ENCODE measurements at places on chromosomes 7 and 10.

- DNase-seq, result no peak
Observed at GRCh38 chr7:25842201-25842733, 309.7 kb upstream of the NFE2L3 start.

GRCh38 chr7:108292541-108292940 lies 162.4 kb upstream of the LAMB4 start:
- DNase-seq, result no peak

DNA sequence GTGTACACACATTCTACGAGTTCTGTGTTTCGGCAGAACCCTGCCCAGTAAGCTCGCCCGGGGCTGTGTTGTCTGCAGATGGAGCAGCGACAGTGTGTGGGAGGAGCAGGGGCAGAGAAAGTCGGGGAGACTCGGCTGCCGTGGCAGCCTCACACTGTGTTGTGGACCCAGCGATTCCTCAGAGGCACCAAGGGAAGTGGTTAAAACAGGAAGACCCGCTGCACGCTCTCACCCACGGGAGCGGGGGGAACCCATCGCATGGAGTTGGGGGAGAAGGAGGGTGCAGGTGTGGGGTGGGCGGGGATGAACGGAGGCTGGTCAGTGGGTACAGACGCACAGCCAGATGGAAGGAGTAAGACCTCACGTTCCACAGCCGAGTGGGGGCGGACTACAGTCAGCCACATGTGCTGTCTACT lies 250.2 kb downstream of the ELFN1 start:
- DNase-seq, result no peak

DNA sequence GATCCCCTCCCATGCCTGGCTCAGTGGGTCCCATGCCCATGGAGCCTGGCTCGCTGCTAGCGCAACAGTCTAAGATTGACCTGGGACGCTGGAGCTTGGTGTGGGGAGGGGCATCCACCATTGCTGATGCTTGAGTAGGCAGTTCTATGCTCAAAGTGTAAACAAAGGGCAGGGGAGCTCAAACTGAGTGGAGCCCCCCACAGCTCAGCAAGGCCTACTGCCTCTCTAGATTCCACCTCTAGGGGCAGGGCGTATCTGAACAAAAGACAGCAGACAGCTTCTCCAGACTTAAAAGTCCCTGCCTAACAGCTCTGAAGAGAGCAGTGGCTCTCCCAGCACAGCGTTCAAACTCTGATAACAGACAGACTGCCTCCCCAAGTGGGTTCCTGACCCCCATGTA lies 31.2 kb upstream of the FFAR4 start:
- no peak for DNase-seq

DNA sequence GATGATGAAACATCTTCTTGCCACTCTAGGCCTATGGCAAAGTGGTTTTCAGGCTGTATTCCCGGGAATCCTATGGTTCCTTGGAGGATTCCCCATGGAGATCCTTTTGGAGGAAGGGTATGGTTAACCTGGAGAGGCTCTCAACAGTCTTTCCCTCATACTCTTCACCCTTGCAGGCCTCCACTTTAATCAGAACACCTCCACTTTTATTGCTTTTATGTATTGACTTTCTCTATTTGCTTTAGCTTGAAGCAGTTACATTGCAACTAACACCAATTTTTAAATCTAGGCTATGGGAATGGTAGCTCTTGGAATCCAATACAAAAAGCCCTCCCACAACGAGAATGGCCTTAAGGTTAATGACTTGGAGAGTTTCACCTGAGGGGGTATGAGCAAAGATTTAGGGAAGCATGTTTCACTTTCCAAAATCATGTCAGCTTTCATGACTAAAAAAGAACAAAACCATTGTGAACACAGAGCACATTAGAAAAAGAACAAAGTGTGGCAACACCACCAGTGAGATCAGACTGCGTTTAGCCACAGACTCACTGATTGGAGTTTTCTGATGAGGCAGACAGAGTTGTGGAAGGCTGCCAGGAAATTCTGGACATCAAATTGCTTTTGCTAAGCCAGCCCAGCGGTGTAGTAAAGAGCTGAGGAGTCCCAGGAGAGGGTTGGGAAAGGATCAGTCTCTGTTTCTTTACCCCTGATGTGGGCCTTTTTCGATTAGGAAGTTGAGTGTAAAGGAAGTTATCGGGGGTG lies 130.4 kb upstream of the BMPER start:
- DNase-seq, result peak; percentile 35

- no peak for DNase-seq
Observed at GRCh38 chr10:63553031-63553430, 31.8 kb downstream of the REEP3 start.

- no peak for DNase-seq
Observed at GRCh38 chr10:91605968-91606367, 26.9 kb downstream of the PPP1R3C start.

- DNase-seq, result no peak
Observed at GRCh38 chr10:71889388-71889987, 38.4 kb upstream of the PSAP start.

DNA sequence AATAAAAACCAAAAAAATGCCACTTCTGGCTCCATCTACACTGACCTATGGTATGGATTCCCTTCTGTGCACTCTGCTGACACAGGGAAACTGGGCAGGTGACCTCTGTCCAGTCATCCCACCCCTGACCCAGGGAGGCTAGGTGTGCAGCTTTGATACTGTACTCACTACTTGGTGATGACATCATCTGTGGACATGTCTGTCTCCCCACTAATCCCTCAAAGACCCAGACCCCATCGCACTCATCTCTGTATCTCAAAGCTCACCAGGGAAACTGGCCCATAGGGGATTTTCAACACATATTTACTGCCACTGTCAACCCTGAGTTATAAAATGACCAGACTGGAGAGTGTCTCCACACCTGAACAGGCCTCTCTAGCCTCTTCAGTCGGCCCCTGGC lies 10.6 kb downstream of the SGMS1 start:
- DNase-seq, result no peak

DNA sequence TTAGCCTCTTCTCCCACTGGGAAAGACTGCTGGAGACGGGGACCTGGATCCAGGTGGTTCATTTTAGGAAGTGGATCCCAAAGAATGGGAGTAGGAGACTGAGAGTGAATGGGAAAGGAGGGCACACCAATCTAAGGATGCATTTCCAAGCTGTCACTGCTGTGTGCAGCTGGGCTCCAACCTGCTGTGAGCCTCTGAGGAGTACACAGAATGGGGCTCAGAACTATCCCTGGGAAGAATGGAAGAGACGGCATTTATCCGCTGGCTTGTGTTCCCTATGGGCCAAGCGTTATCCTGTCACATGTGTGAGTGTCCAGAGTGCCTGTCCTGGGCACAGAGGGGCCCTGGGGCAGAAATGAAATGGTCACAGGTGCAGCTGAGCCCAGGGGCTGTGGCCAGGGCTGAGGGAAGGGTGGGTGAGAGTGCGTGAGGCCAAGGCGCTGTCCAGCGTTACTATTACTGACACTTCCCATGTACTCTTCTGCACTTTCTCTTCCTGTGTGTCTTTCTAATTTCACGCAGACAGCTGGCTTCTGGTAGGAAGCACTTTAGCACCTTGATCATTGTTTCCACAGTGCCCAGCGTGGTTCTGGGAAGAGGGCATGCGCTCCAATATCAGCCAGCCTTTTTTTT lies 35.4 kb upstream of the PODXL start:
- DNase-seq, result no peak

DNA sequence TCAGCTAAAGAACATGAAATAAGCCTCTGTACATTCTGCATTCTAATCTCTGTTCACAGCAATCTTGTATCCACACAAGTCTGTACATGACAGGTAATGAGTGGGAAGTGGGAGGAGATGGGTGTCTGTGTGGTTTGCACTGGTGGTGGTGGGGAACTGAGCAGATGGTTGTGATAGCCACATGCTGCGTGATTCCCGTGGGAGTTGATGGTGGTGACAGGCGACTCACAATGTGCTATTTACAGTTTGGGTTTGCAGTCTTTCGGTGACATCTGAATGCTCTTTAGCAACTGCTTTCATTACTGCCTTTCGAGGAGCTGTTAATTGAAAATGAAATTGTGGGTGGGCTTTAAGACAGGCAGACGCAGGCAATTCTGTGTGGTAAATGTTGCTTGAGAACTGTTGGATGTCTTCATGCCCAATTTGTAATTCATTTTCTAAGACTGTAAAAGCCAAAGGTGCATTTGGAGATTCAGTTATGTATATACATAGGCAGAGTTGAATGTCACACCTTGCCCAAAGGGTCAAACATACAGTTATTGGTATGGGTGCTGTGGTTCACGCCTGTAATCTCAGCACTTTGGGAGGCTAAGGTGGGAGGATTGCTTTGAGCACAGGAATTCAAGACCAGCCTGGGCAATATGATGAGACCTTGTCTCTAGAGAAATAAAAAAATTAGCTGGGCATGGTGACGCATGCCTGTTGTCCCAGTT lies 308.2 kb downstream of the AUTS2 start:
- DNase-seq, result no peak

GRCh38 chr10:528173-529165 lies 161.0 kb downstream of the DIP2C start:
- DNase-seq, result no peak

DNA sequence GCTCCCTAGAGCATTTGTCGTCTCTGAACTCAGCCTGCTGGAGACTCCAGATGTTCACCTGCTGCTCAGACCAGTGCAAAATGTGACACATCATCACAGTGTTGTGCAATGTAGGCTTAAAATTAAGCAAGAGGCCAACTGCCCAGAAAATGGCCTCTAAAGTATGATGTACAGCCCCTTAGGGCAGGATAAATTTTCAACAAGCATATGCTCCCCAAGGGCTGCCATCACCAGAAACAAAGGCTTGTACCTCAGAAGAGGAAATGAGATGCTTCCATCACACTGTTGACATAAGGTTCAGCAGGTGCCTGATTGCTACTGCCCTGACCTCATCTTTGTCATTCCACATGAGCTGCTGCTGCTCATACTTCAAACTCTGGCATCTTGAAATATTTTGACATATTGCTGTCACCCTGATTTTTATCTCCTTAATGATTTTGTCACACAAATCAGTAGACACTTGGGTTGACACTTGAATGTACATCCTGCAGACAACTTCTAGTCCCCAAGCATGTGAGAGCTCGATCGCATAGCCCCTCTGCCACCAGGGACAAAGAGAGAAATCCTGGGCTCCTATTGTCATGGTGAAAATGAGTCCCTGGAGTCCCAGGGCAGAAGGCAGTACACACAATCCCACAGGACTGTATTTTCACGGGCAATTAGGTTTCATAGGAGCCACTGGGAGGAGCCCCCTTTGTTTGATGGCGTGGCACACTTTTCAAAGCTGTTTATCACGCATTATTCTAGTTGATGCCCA lies 219.7 kb upstream of the STK17A start:
- DNase-seq, result no peak

Measured in HEK293T (cell line).